ENCODE measurements at places on chromosomes 11 and 22. TPM values are rescaled to one million over a fixed set of nuclear protein-coding genes. Genes with fewer than 3 reads are reported as not detected.
A peak's percentile ranks its signal among the peaks of the same experiment; 100 is the strongest.

DNA sequence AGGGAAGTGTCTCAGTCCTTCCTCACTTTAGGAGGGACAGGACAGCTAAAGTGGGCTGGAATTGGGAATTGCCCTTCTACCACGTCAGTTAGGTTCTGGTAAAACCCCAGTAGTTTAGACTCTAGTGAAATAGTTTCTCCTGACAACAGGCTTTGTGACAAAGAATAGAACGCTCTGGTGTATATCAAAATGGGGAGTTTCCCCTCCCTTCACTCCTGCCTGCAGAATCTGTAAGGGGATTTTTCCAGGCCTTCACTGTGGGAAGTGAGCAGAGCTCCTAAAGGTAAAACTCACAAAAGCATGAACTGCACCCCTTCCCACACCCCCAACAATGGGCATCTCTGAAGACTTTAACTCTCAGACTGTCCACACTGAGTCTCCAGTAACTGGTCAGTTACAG, 460.9 kb upstream of the LRRC4C start:
- DNase-seq = no peak

DNA sequence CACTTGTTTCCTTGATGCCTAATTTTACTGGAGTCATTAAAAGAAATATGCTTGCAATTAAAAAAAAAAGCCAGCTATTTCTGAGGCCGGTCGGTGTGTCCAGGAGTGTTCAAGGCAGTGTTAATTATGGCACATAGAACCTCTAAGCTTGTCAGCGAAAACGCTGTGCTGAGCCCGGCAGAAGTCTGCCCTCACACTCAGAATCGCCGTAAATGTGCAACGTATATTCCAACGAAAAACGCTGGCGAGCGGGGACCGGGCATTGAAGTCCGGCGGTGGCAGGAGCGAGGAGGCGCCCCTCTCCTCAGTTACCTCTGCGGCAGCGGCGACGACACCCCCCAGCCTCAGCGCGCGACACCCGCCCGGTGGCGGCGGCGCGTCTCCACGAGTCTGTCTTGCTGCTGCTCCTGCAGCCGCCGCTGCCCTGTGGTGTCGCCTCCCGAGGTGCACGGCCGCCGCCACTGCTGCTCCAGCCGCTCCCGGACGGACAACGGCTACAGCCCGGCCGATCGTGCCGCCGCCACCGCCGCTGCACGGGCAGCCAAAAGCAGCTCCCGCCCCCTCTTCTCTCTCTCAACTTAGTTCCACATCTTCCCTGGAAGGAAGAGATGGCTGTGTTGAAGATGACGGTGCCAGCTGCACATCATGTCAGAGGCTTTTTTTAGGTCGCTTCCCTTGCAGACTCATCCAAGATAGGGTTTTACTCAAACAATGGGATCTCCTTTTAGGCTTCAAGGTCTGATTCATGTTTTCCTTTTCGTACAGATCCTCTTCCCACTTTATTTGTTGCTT, 56.0 kb downstream of the JAM3 start:
- DNase-seq = peak; percentile 62

DNA sequence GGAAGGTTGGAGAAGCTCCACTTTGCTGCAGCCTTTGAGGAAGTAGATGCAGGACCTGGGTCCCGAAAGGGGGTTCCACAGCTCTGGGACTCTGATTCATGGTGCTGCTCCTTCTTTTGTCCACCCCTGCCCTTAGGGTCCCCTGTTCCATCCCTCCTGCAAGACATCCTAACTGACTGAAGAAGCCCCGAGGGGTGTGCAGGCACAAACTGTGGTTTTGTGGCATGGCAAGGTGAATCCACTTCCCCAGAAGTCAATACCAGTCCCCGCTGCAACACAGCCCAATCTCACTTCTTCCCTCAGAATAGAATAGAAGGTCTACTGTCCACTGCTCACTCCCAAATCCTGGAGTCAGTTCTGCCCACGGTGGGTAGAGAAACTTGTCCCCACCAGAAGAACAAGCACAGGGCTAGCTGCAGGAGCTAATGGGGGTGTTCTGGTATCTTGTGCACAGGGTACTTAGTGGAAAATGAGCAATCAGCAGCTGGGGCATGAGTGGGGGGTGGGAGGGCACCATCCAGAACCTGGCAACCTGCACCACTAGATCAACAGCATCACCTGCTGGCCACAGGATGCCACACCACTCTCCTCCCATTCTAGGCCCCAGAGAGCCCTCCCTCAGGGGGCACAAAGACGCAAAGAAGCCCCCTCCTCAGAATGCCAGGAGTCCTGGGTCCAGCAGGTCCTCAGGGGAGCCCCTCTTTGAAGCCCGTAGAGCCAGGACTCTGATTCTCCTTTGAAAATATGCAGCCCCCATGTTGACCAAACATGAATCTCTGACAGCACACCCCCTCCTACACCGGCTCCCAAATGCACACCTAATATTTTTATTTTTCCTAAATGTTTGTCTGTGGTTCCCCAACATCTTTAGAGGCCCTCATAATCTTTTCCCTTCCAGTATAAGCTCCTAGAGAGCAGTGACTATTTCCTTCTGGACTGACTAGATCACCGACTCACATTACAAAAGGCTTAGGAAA, 14.1 kb downstream of the SPATA19 start:
- no peak for DNase-seq

- DNase-seq = no peak
Measured at GRCh38 chr11:120037111-120037510, 100.8 kb downstream of the TRIM29 start.

GRCh38 chr11:110973401-110973980, 261.3 kb upstream of the ARHGAP20 start:
- no peak for DNase-seq

DNA sequence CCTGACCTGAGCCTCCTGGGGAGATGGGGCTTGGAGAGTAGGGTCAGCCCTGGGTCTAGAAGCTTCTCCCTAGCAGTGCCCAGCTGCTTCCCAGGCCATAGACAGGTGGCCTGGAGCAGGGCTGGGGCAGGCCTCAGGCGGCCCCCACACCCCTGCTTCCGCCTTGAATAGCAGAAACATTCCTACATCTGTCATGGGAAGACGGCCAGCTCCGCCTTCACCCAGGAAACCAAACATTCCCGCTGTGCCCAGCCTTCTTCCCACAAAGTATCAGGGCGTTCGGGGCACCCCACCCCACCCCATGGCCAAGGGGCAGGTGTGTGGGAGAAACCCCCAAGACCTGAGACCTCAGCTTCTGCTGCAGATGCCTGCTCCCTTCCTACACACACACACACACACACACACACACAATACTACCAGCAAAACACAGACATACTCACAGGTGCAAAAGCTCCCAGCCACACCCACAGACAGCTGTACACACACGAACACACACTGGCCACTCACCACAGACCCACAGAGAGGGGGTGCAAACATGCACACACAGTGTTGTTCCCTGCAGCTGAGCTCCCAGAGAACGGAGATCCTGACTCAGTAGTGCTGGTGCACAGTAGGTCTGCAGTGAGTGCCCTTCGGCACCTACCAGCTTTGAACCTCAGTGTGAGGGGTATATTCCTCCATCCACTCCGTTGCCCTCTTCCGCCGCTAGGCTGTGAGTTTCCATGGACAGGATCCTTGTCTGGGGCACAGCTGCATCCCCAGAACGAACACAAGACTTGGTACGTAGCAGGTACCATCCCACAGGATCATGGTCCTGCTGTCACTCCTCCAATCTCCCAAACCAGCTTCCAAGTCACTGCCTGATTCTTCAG, 37.4 kb downstream of the PDGFB start:
- DNase-seq = peak; percentile 16

GRCh38 chr11:2143799-2144543, 4.8 kb upstream of the IGF2 start:
- DNase-seq = no peak

DNA sequence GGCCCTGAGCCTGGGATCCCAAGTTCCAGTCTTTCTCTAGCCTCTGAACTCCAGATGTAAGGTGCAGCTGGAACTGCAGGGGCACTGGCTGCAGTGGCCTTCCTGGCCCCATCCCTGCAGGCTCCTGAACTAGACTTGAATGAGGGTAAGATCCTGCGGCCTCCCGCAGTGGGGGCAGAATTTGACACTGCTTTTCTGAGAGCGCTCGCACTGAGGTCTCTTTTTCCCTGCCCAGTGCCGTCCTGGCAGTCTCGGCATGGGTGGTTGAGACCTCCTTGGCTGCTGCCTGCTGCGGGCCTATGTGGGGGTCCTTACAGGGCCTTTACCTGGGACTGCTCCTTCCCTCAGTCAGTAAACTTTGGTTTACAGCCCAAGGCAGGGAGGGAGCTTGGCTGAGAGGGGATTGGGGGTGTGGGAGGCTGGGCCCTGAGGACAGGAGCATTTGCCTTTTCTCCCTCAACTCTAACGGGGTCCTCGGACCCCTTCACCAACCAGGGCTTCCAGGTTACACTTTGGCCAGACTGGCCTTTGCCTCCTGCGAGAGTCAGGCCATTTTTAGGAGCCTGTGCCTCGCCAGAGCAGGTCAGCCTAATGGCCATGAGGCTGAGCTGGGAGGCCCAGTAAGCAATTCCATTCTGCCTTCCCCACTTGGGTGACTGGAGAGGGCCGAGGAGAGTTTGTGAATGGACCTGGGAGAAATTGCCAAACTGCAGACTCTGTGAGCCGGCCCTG, 35.4 kb downstream of the FAM83F start:
- DNase-seq = no peak

GRCh38 chr11:18461909-18462308, 6.3 kb downstream of the LDHAL6A start:
- DNase-seq = no peak

- no peak for DNase-seq
Measured at GRCh38 chr11:91717169-91717568, 507.4 kb upstream of the FAT3 start.

DNA sequence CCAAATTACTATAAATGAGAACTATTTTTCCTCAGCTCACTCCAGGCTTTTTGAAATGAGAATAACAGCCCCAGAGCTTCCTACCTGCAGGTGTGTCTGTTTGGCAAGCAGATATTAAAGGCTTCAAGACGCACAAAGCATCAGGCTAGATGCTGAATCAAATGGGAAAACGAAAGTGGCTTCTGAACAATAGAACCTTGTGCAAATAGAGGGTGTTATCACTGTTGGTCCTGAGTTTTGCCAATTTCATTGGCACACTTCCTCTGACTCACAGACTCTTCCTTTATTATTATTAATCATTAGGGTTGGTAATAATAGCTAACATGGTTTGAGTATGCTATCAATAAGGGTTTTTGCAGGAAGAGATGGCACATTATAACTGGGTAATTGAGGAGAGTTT, 13.4 kb downstream of the SYT13 start:
- DNase-seq = no peak

GRCh38 chr11:63840356-63841060, 1.6 kb downstream of the MARK2 start:
- no peak for DNase-seq

GRCh38 chr22:36184433-36185025, 17.1 kb downstream of the APOL4 start:
- no peak for DNase-seq

- DNase-seq = no peak
Measured at GRCh38 chr22:38309614-38310517, 7.4 kb downstream of the CSNK1E start.

DNA sequence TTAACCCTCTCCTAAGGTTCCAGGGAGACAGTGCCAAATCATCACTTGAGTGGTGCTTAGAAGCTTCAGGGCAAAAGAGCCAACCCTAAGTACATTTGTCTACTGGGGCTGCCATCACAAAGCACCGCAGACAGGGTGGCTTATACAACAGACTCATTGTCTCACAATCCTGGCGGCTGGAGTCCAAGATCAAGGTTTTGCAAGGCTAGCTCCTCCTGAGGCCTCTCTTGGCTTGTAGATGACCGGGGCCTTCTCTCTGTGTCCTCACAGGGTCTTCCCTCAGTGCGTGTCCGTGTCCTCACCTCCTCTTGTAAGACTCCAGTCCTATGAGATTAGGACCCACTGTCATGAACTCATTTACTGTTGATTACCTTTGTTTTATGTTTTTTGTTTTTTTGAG, 34.1 kb upstream of the CD81 start:
- DNase-seq = no peak

GRCh38 chr11:118226781-118227180, 2.0 kb upstream of the JAML start:
- no peak for DNase-seq

DNA sequence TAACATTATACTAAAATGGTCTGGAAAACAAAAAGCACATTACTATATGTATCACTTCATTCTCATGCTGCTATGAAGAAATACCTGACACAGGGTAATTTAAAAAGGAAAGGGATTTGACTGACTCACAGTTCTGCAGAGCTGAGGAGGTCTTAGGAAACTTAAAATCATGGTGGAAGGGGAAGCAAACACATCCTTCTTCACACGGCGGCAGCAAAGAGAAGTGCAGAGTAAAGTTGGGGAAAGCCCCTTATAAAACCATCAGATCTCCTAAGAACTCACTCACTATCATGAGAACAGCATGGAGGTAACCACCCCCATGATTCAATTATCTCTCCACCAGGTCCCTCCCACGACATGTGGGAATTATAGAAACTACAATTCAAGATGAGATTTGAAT, 60.0 kb downstream of the FAM181B start:
- no peak for DNase-seq

- no peak for DNase-seq
Measured at GRCh38 chr11:26142891-26143290, 189.0 kb upstream of the ANO3 start.

DNA sequence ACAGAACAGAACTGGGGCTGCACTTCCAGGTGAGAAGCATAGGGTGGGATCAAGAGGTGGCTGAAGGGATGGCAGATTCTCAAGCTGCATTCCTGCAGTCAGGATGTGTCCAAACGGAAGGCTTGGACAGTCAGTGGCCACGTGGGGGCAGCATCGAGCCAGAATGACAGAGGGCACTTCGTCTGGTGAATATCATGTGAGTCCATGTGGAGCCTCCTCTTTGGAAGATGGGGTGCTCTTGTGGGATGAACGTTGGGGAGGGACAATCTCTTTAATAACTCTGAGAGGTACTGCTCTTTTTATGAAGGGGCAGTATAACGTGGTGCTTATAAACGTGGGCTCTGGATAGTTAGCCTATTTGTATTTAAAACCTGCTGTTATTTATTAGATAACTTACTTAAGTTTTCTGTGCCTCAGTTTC, 154.9 kb upstream of the NAV2 start:
- DNase-seq = peak; percentile 81

GRCh38 chr11:14079011-14079410, 116.5 kb downstream of the SPON1 start:
- DNase-seq = no peak

- DNase-seq = no peak
Measured at GRCh38 chr22:49230194-49230577, 597.5 kb downstream of the BRD1 start.

GRCh38 chr11:77204754-77205466, 76.9 kb downstream of the MYO7A start:
- no peak for DNase-seq

- peak; percentile 42 for DNase-seq
Measured at GRCh38 chr22:19132693-19133400, 1.7 kb downstream of the TSSK2 start.

GRCh38 chr11:31492320-31492913, 17.0 kb downstream of the IMMP1L start:
- no peak for DNase-seq

Gene AIP
- 49.8 TPM for total RNA-seq

Gene PAMR1
- 4.1 TPM for total RNA-seq

Gene LRRC74B
- total RNA-seq = not detected

Gene FBLN1
- 44.7 TPM for total RNA-seq

Gene TNRC6B
- 32.7 TPM for total RNA-seq

Gene CTSF
- 64.1 TPM for total RNA-seq

Gene MS4A7
- total RNA-seq = 6.4 TPM

Gene PLAAT2
- 0.46 TPM for total RNA-seq

Gene SUSD2
- 1.5 TPM for total RNA-seq

Gene OR8B8
- total RNA-seq = not detected

Gene FOLR2
- 24.0 TPM for total RNA-seq

Gene REXO2
- 193 TPM for total RNA-seq

Gene VSIG10L2
- not detected for total RNA-seq

Gene MIAT
- 2.7 TPM for total RNA-seq

Gene ANO1
- total RNA-seq = 17.8 TPM

Measured in heart left ventricle (tissue), 16 donors.